Chondrocyte (in vitro differentiated cells): ENCODE measurements at places on chromosomes 5 and 9. TPM values are rescaled to one million over a fixed set of nuclear protein-coding genes. Genes with fewer than 3 reads are reported as not detected.

Gene TAF11L5
- total RNA-seq, result not detected in 3 replicates

Gene CCDC171
- 2.6 to 6.3 TPM (median 3.2 TPM) in 3 replicates for total RNA-seq

Gene TEK
- total RNA-seq, result 0.89 to 2.8 TPM (median 2.7 TPM) in 3 replicates

Gene STK32A
- total RNA-seq, result 0.12 to 0.31 TPM in 2 of 3 replicates, not detected in the other

DNA sequence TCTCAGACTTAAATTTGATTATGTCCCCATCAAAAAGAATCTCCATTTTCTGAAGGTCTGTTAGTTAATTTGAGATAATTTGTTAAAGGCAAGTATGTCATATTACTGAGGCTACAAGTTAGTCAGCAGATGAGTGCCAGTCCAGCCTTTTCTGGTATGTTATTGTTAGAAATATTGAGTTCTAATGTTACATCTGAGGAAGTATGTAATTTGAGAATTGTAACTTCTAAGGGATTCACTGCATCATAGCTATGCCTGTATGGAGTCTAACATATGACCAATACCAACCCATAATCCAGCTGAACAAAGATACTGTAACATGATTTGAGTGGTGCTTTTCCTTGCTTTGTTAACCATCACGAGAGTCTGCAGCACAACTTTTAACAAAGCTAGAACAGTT, 13.9 kb downstream of the SLC23A1 start:
- no peak for DNase-seq
- peaks cover 42% of the 10 kb centered on the region for H3K4me1 ChIP-seq
- peak overlapping the region; percentile 97 for H3K27ac ChIP-seq
- peaks cover 19% of the 10 kb centered on the region for H3K36me3 ChIP-seq
- H3K27me3 ChIP-seq, result no peaks in the 10 kb centered on the region
- H3K4me3 ChIP-seq, result no peak overlapping the region

- no peaks in the 10 kb centered on the region for H3K27me3 ChIP-seq
- H3K4me3 ChIP-seq, result no peak overlapping the region
- H3K27ac ChIP-seq, result no peak overlapping the region
- H3K4me1 ChIP-seq, result peaks cover 19% of the 10 kb centered on the region
Observed at GRCh38 chr5:134736173-134736812, 2.1 kb upstream of the CAMLG start.

DNA sequence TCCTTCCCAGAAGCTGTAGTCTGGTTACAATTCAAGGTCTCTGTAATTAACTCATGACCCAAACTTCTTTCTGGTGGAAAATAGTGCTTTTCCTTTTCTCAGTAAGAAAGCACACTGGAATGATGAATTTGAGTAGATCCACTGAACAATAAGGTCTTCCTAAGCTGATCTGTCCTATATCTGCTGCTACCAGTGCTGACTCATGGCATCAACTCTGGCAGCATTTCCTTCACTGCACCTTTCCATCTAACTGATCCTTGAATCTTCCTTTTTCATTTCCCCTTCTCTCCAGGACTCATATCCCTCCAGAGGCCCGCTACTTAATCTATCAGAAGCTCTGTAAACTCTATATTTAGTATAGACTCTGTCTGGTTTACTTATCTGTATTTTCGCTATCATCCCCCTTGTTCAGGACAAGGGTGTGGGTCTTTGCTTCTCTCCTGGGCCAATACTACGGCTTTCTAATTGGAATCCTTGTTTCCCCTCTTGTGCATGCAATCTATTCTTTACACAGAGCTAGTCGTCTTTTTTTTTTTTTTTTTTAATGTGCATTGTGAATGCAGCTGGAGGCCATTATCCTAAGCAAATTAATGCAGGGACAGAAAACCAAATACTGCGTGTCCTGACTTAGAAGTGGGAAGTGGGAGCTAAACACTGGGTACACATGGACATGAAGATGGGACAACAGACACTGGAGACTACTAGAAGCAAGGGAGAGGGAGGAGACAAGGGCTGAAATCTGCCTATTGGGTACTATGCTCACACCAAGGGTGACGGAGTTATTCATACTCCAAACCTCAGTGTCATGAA, 192.2 kb upstream of the RPS23 start:
- no peaks in the 10 kb centered on the region for H3K36me3 ChIP-seq
- H3K4me3 ChIP-seq, result no peak overlapping the region
- peaks cover 7% of the 10 kb centered on the region for H3K4me1 ChIP-seq
- H3K27me3 ChIP-seq, result no peaks in the 10 kb centered on the region
- H3K27ac ChIP-seq, result no peak overlapping the region

- H3K27ac ChIP-seq, result no peak overlapping the region
- peak overlapping the region; percentile 22 for H3K4me3 ChIP-seq
- peaks cover 8% of the 10 kb centered on the region for H3K4me1 ChIP-seq
- H3K36me3 ChIP-seq, result no peaks in the 10 kb centered on the region
- H3K27me3 ChIP-seq, result no peaks in the 10 kb centered on the region
- DNase-seq, result no peak
Observed at GRCh38 chr5:68187268-68188055, 28.1 kb upstream of the PIK3R1 start.

- no peak overlapping the region for H3K27ac ChIP-seq
- peaks cover 19% of the 10 kb centered on the region for H3K4me1 ChIP-seq
- DNase-seq, result no peak
- H3K4me3 ChIP-seq, result no peak overlapping the region
- no peaks in the 10 kb centered on the region for H3K36me3 ChIP-seq
- peaks cover 6% of the 10 kb centered on the region for H3K27me3 ChIP-seq
Observed at GRCh38 chr5:168332042-168332441, 40.6 kb downstream of the WWC1 start.

DNA sequence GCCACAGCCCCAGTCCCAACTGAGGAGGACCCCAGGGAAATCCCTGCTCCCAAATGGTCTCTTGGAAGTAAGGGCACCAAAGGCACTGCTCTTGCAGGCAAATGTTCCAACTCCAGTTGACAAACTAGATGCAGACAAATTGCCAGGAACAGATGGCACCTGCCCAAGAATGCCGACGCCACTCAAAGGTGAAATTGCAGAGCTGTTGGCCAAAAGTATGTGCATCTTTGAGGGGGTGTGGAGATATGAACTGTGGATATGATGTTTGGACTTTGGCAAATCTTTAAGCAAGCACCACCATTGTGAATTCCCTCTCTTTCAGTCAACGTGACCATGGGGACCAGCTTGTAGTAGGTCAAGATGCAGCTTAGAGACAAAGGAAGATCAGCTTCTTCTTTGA, 12.0 kb upstream of the CPLX2 start:
- DNase-seq, result peak; percentile 3
- no peak overlapping the region for H3K27ac ChIP-seq
- H3K36me3 ChIP-seq, result no peaks in the 10 kb centered on the region
- H3K27me3 ChIP-seq, result peaks cover 33% of the 10 kb centered on the region
- no peaks in the 10 kb centered on the region for H3K4me1 ChIP-seq

DNA sequence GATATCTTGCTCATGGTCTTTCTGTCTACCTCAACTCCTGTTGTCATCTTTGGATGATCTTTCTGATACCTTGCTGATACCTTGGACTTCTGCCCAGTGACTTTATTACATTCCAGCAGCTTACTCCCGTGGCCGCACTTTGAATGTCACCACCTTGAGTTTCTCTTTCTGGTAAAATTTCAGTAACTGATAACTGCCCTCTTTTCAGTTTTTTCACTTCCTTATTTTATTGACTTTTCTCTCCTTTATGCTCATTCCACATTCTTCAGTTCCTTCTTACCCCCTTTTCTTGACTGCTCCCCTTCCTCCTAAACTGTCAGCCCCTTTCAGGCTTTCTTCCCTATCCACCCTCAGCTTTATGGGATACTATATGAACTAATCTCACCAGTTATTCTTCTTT, 7.0 kb upstream of the FBXO4 start:
- no peak for DNase-seq
- H3K36me3 ChIP-seq, result peaks cover 19% of the 10 kb centered on the region
- no peaks in the 10 kb centered on the region for H3K27me3 ChIP-seq
- H3K4me3 ChIP-seq, result no peak overlapping the region

GRCh38 chr5:43016217-43016779, 23.8 kb downstream of the ANXA2R start:
- no peaks in the 10 kb centered on the region for H3K27me3 ChIP-seq

DNA sequence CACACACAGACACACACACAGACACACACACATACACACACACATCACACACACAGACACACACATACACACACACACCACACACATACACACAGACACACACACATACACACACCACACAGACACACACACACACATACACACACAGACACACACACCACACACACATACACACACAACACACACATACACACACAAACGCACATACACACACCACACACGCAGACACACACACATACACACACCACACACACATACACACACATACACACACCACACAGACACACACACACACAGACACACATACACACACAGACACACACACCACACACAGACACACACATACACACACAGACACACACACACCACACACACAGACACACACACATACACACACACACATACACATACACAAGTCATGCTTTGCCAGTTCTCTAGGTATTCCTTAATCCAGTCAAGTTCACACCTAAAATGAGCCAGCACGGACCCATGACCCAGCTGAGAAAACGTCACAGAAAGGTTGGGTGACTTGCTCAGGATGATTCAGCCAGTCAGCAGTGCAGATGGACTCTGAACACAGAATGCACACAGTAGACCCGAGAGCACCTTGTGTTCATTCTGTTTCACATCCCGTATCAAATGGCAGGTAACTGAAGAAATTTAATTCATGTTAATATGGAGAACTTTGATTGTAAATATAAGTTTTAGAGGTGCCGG, 746.4 kb downstream of the MTRR start:
- H3K27me3 ChIP-seq, result no peaks in the 10 kb centered on the region
- H3K27ac ChIP-seq, result no peak overlapping the region
- H3K4me3 ChIP-seq, result no peak overlapping the region
- no peak for DNase-seq

- H3K36me3 ChIP-seq, result peaks cover 6% of the 10 kb centered on the region
- H3K27me3 ChIP-seq, result no peaks in the 10 kb centered on the region
- peak overlapping the region; percentile 66 for H3K27ac ChIP-seq
- peaks cover 26% of the 10 kb centered on the region for H3K4me1 ChIP-seq
Observed at GRCh38 chr5:141001446-141001843, 35.2 kb downstream of the PCDHAC2 start.

DNA sequence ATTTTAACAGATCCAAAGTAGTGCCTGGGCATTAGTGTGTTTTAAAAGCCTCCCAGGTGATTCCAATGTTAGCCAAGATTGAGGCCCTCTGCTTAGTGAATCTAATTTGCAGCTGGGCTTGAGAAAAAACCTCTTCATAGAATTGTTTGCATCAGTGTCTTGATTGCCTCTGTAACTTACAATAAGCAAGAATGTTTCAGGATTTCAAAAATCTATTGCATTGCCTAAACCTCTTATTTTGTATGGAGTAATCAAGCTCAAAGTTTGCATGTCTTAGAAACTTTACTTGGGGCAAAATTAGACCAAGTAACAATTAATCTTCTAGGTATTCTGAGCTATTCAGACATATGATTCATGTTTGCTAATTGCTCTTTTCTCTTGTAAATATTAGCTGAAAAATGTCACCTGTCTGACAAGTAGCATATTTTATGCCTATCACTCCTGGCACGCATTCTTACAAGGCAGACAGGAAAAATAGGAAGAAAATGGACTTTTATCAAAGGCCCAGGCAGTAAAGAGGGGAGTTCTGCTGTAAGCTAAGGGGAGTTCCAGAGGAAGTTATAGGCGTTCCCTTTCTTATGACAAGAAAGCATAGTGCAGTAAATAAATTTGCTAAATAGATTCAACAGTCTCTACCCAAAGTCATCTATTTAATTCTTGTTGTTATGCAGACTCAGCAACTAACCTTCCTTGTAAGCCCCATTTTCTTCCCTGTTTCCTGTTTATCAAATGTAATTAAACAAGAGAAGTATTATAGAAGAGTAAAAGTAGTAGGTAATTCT, 21.0 kb downstream of the PDCD1LG2 start:
- H3K27me3 ChIP-seq, result no peaks in the 10 kb centered on the region
- no peak overlapping the region for H3K27ac ChIP-seq
- DNase-seq, result no peak
- no peaks in the 10 kb centered on the region for H3K36me3 ChIP-seq
- no peak overlapping the region for H3K4me3 ChIP-seq
- peaks cover 4% of the 10 kb centered on the region for H3K4me1 ChIP-seq

DNA sequence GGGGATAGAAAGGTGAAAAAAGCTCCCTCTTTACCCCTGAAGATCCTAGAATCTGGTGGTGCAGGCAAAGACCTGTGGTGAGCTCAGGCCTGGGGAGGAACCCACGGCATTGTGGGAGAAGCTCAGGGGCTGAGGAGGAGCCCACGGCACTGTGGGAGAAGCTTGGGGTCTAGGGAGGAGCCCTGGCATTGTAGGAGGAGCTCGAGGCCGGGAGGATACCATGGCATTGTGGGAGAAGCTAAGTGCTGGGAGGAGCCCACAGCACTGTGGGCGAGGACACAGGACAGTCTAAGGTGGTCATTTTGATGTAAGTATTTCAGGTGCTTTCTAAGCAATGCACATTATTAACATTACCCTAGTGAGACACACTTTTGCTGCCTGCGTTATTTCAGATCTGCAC, 179.7 kb downstream of the HSD17B3 start:
- no peak for DNase-seq
- no peaks in the 10 kb centered on the region for H3K27me3 ChIP-seq
- no peaks in the 10 kb centered on the region for H3K36me3 ChIP-seq
- peaks cover 28% of the 10 kb centered on the region for H3K4me1 ChIP-seq
- H3K27ac ChIP-seq, result peak overlapping the region; percentile 84

GRCh38 chr5:123811831-123812230, 299.9 kb downstream of the CSNK1G3 start:
- H3K27ac ChIP-seq, result no peak overlapping the region
- no peak for DNase-seq
- no peaks in the 10 kb centered on the region for H3K27me3 ChIP-seq
- no peak overlapping the region for H3K4me3 ChIP-seq
- H3K4me1 ChIP-seq, result peaks cover 51% of the 10 kb centered on the region

- no peak for DNase-seq
- H3K36me3 ChIP-seq, result no peaks in the 10 kb centered on the region
- peaks cover 10% of the 10 kb centered on the region for H3K4me1 ChIP-seq
- H3K27ac ChIP-seq, result no peak overlapping the region
- H3K27me3 ChIP-seq, result no peaks in the 10 kb centered on the region
Observed at GRCh38 chr9:122396614-122397148, 25.9 kb downstream of the PTGS1 start.

DNA sequence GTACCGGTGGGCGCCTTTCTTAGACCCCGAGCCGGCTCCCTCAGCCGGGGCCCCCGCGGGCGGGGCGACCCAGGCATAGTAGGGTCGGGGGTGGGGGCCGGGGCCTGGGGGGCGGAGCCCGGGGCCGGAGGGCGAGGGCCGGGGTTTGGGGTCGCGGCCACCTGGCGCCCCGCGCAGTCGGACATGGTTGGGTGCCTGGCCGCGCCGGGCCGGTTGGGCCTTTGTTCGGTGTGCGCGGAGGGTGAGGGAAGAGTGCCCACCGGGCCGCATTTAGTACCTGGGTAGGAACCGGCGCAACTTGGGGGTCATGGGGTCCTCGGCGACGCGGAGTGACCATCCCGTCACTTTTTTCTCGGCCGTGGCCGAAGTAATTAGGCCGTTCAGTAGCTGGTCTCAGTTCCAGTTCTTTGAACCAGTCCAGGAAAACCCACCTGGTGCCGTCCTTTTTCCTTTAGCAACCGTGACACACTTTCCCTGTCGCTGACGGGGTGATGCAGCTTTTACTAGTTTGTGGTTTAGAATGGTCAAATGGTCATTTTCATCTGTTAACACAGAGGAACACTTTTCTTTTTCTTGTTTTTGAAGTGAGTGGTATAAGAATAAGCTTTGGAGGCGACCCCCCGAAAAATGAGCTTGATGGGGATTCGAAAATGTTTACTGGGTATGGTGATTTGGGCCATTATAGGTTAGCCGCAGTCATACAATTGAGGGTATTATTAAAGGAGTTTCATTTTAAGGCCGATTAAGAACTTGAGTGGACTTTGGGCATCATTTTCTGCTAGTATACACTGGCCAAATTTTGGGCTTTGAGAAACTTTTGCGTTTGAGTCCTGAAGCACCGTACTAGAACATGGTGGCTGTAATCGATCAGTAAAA, 589 bp downstream of the CKS2 start:
- DNase-seq, result no peak
- peak overlapping the region; percentile 90 for H3K4me3 ChIP-seq
- H3K4me1 ChIP-seq, result peaks cover 37% of the 10 kb centered on the region
- no peaks in the 10 kb centered on the region for H3K27me3 ChIP-seq
